ENCODE measurements at places on chromosomes 2 and 18.

- DNase-seq, result no peak
Measured at GRCh38 chr18:31973929-31974546, 31.1 kb upstream of the TRAPPC8 start.

- peak; percentile 76 for DNase-seq
Measured at GRCh38 chr18:22705328-22705727, 227.8 kb upstream of the RBBP8 start.

- no peak for DNase-seq
Measured at GRCh38 chr2:120622886-120623753, 112.5 kb upstream of the GLI2 start.

DNA sequence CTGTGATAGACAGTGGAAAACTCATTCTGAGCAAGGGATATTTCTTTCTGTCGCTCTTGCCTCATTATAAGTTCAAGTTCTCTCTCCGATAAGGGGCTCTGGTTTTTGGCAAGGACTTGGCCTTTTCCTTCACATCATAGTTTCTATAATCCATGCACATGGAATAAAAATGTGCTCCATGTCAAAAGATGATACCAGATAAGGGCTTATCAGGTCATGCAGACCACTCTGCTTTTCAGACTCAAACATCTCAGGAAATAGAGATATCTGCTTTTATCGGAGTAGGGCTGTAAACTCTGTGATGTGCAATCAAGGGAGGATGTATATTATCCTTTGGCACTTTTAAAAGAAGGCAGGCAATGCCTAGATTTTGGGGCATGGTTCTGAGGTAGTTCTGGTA lies 45.0 kb upstream of the DARS1 start:
- no peak for DNase-seq

- no peak for DNase-seq
Measured at GRCh38 chr18:46754188-46754587, 2.7 kb downstream of the ST8SIA5 start.

GRCh38 chr2:106080959-106081358 lies 113.1 kb downstream of the UXS1 start:
- no peak for DNase-seq

DNA sequence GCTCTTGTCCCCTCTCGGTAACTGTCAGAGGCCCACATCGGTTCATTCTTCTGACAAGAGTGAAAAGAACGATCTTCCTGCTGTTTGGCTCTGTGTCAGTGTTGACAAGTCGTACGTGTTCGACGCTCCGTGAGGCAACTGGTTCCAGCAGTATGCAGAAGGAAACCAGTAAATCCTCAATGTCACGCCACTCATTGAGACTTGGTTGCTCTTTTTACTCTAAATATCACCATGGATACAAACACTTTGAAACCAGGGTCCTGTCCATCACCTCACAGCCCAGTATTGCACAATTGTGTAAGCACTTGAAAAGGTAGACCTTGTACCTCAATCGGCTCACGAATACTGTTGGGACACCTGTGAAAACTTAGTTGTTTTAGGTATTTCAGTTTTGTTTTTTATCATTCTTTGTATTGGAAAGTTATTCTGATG lies 136.4 kb downstream of the ZNF407 start:
- DNase-seq, result no peak

- DNase-seq, result no peak
Measured at GRCh38 chr2:69102041-69102593, 89.1 kb downstream of the ANTXR1 start.

DNA sequence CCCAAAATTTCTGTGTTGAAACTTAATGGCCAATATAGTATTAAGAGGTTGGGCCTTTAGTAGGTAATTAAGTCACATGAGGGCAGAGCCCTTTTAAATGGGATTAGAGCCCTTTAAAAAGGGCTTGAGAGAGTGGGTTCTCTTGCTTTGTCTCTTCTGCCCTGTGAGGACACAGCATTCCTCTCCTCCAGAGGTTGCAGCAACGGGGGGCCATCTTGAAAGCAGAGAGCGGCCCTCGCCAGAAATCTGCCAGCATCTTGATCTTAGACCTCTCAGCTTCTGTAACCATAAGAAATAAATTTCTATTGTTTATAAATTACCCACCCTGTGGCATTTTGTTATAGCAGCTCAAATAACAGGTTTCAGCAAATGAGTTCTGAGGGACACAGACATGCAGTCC lies 305.0 kb upstream of the LRP1B start:
- DNase-seq, result no peak

DNA sequence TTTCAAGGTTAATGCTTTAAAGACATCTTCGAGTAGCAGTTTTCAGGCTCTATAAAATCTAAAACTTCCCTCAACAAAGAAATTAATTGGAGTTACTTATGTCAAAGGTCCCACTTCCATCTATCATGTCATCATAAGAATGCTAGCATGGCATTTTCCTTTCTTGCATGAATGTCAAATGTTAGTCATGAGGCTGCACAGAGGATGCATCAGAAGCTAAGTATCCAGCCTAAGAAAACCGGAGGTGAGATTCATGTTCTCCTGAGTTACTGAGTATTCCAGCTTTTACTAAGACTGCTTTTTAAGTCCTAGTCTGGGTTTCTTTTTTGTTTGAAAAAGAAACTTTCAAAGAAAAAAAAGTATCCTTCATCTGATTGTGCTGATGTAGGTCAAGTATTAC lies 130.6 kb upstream of the CDH19 start:
- no peak for DNase-seq

DNA sequence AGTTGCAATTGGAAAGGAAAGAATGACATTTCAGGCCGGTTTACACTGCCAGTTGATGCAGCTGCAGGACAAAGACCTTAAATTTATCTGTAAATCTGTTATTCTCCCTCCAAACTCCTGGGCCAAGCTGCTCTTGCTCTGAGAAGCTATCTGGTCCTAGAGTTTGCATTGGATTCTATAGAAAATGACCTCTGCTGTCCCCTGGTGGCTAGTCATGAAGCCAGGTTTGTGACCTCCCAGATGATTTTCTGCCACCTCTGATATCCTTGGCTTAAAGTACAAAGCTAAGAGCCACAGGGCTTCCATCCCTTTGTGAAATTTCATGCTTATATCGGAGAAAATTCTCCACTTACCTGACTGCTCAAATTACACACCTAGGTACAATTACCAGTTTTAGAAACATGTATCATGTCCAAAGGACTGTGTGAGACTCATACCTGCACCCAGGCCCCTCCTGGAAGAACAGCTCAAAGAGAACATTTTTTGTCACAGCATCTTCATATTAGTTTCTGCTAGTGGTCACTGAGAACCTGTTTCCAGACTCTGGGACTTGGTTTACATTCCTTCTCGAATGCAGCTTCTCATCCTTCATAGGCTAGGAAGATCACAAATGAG lies 28.9 kb upstream of the IER3IP1 start:
- DNase-seq, result peak; percentile 52

- no peak for DNase-seq
Measured at GRCh38 chr2:230783101-230783500, 70.5 kb downstream of the CAB39 start.

GRCh38 chr2:219294356-219295351 lies 14.5 kb downstream of the PTPRN start:
- peak; percentile 74 for DNase-seq

DNA sequence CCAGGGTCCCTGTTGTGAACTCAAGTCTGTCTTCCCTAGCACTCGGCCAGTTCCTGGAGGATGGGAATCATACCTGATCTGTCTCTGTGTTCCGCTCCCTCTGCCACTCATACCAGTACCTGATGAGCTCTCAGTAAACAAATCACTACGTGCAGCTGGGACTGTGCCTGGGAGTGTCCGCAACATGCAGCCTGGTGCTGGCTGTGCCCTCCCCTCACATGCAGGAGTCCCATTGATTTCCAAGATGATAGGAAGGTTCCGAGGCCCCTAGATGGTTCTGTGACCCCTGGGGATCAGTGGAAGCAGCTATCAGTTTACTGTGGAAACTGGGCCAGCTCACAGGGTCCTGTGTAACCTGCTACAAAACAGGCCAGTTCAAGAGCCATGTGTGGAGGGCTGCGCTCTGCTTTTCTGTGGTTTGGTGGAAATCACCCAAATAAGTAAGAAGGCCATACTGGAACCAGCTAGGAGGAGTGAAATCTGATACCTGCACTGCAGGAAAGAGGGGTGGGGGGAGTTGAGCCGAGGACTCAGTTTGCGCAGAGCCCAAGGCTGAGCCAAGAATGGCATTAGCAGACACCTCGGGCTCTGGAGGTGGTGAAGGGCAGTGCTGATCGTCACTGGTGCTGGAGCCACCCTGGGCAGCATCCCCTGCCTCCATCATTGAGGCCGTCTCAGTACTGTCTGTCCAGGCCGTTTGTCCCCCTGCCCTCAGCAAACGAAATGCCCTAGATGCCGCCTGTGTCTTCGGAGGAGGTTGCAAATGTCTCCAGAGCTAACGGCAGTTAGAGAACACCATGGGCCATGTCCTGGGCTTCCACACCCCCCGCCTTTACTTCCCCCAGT lies 93.3 kb downstream of the KLHL29 start:
- DNase-seq, result no peak

DNA sequence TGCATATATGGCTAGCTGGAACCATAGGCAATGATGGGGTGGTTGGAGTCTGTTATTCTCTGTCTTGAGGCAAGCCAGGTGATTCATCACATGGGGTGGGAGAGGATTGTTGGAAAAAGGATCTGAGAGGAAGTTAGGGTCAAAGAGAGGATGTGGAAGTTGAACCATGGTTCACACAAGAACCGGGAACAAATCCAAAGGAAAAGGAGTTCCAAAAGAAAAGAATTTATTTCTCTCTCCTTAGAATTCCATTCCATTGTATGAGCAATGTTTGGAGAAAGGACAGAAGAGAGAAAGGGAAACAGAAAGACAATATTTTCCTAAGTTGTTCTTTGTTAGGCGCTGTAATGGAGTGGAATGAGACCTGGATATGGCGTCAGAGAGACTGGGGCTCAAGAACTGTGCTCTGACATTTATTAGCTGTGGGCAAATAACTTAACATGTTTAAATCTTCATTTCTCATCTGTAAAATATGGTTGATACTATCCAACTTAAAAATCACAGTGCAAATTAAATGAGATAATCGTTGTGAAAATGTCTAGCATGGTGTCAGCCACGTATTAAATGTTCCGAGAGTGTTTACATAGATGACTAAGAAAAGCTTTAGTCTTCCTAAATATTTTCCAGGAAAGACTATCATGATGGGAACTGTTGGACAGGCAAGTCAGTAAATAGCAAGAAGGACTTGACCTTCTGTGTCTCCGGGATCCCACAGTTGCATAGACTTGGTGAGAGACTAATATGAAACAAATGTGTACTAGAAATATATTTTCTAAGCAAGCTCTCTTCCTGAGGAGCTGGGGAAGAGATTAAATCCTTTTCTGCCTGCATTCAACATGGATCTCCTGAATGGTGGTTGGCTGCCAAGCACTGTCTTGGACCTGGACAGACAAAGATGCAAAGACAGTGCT lies 71.4 kb downstream of the TRIB2 start:
- peak; percentile 98 for DNase-seq

DNA sequence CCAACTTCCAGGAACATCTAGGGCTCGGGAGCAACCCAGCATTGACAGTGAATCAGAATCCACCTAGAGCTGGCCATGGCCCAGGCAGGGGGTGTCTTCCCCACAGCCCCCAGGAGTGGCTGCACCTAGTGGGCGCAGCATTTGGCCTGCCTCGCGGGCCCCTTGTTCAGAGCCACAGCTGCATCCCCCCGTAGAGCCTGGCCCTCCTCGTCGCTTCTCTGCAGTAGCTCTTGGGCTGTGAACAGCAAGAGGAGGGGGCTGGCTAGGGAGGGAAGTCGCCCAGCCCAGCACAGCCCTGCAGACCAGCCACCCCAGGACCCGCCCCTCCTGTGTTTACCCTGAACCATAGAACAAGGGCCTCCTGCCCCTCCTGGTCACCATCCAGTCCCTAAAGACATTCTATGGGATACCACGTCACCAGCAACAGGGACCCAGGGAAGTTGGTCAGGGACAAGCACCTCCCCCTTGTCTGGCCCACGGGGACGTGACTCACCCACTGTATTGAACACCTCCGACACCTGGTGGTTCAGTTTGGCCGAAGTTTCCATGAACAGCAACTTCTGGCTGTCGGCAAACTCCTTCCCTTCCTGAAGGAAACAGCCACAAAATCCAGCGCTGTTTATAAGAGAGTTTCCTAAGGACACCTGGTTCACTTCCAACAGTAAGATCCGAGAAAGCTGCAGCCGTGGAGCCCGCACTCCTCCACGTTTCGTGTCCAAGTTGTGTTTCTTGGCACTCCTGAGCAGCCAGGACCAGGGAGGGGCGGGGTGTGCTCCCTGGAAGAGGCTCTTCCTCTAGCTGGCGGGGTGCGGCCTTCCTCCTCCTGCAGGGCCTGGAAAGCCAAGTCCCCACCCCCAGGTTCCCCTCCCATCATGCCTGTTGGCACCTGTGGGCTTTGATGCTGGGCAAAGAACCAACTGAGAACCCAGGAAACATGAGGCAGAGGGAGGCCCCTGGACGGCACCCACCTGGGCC lies 8.8 kb downstream of the PRLH start:
- DNase-seq, result no peak

- DNase-seq, result no peak
Measured at GRCh38 chr18:352438-352837, 84.6 kb upstream of the THOC1 start.

GRCh38 chr2:120465989-120466703 lies 120.2 kb downstream of the INHBB start:
- no peak for DNase-seq

DNA sequence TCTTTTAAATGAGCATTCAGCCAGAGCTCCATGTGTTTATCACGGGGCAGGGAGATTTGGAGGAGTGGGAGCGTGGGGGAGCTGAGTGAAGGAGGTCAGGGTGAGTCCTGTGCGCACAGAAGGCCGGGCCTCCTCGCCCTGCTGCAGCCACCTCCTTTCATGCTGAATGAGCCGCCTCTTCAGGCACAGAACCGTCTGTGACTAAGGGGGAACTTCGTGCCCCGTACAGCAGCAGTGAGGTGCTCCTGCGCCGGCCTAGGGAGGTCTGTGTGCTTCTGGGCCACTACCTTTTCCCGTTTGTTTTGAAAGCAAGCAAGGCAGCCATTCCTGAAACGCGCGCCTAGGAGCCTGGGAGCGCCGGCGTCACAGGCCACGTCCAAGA lies 27.1 kb upstream of the ZNF516 start:
- no peak for DNase-seq

- peak; percentile 57 for DNase-seq
Measured at GRCh38 chr2:17878281-17879136, at the start of gene KCNS3. TSS of gene KCNS3 (plus strand) at chr2:17878667. CDS start at chr2:17931009, 52,342 bp downstream.

DNA sequence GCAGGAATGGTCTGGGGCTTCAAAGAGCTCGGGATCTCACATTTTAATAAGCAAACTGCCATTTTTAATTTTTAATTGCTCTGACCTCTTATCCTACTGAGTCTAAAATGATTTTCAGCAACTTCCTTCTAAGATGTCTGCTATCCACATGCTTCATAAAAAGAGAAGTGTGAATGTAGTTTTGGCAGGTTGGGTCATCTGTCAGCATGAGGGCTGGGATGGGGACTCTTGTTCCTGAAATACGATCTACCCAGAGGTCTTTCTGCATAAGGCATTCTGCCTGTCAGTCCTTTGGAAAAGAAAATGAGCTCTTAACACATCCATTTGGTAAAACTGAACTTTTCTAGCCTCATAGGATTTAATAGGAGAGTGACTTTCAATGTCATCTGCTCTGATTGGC lies 252.8 kb upstream of the APCDD1 start:
- DNase-seq, result no peak

GRCh38 chr2:188414869-188415753 lies 123.4 kb downstream of the GULP1 start:
- DNase-seq, result peak; percentile 59

All from EH (cell line).